ENCODE measurements at places on chromosomes 11 and 22.

GRCh38 chr22:31247726-31248125, 35.6 kb downstream of the LIMK2 start:
- no peak for DNase-seq

DNA sequence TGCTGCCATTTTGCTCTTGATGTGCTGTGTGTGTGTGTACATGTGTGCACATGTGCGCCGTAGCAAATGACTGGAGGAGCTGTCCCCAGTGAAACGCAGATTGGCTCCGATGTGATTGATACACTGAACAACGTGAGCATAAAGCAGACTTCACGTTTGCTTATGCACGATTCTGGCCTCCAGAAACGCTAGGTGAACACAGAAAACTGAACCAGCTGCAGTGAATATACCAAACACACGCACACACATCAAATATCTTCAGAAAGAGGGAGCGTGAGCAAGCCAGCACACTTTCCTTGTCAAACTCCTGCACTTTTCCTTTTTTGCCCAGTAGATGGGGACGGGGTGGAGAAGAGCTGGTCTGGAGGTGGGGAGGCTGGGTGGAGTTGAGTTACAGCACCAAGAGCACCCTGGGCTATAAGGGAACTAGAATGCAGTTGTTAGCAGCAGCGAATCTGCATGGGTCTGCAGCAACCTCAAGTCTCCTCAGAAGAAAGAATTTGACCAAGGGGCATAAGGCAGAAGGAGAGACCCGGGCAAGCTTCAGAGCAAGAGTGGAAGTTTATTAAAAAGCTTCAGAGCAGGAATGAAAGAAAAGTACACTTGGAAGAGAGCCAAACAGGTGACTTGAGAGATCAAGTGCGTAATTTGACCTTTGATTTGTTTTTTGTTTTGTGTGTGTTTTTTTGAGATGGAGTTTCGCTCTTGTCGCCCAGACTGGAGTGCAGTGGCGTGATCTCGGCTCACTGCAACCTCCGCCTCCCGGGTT, 77.8 kb upstream of the CADM1 start:
- DNase-seq = no peak

GRCh38 chr11:57834852-57835251, 73.2 kb downstream of the CTNND1 start:
- no peak for DNase-seq

- no peak for DNase-seq
Observed at GRCh38 chr22:40955571-40955970, 4.4 kb downstream of the RBX1 start.

DNA sequence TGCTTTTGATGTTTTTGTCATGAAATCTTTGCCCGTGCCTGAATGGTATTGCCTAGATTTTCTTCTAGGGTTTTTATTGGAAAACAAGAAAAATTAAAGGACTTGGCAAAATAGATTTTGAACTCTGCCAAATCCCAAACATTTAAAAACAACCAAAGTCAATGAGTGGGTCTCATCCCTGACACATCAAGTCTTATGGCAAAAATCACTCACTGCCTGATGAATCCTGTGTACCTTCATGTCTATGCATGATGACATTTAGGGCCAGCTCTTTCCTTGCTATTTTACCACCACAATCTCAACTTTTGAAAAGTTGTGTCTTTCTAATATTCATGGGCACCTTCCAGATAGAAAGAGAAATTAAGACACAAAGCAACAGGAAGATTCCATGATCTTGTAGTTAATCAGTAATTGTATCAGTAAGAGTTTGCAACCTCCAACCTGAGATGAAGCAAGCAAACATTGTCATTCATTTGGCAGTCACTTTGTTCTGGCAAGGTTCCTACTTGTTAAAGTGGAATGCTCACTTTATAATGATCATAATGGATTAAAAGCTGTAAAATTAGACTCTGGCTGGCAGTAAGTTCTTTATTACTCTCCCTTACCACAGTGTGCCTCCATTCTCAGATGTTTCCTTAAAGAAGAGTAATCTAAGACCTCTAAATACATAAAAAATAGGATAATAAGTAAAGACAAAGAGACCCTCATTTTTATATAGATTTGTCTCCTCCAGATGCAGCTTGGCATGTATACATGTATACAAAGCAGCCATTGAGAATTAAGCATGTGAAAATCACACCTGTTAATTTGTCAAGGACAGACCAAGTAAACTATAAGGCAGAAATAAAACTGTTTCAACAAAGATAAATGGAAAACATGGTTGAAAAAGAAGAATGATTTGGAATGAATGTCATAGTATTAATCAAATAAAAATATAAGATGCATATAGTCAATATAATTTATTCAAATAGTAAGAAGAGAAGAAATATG, 51.6 kb downstream of the ETS1 start:
- DNase-seq = no peak

DNA sequence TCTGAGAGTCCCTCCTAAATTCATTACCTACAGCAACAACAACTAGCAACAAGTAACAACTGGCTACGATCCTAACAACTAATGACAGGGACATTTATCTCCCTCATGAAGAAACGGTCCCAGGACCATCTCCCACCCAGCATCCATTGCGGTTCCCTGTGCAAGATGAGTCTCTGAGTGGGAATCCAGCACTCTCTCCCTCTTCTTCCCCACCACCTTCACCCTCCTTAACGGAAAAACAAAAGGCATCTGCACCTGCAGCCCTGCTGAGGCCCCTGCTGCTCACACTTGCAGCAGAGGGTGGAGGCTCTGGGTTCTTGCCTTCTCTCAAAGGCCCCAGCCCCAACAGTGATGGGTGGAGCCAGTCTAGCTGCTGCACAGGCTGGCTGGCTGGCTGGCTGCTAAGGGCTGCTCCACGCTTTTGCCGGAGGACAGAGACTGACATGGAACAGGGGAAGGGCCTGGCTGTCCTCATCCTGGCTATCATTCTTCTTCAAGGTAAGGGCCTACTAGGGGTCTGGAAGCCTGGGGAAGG, at the start of gene CD3G:
CD3G (plus strand) TSS at position 364 of the 535 bp plus-strand sequence; CDS start at position 444, 80 bp downstream.
- DNase-seq = no peak

GRCh38 chr11:35148163-35148837, 9.3 kb downstream of the CD44 start:
- no peak for DNase-seq

- peak; percentile 94 for DNase-seq
Observed at GRCh38 chr11:64092111-64092760, 56.5 kb downstream of the FLRT1 start.

DNA sequence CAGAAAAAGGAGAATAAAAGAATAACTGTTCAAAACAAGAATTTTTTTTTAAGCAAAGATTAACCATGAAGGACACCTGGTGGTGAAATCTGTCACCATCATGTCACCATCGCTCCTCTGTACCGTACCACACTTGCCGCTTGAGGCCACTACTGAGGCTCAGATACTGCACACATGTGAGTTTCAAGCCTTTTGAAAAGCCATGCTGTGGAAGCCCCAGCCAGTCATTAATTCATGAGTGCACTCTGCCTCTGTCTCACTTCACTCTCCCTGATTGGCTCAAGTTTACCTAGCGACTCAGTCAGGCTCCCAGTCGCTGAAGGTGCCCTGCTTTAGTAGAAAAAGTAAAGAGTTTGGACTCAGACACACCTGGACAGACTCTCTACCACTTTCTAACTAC, 6.6 kb upstream of the MS4A12 start:
- DNase-seq = no peak

DNA sequence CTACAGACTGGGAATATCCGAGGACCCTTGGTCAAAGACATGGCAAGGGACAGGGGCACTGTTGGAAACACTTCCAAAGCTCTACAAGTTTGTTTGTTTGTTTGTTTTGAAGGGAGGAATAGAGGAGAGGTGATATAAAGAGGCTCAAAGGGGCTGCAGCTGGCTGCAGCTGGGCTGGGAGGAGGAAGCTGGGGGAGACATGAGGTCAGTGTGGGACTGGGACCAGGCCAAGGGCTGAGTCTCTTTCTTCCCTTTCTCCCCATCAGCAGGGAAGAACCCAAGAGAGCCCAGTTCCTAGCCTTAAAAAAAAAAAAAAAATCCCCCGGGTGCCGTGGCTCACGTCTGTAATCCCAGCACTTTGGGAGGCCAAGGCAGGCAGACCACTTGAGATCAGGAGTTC, 5.0 kb downstream of the RHOG start:
- peak; percentile 79 for DNase-seq

Measured in globus pallidus (tissue), 1 donor.